ENCODE measurements at places on chromosomes 1 and 21. TPM values are rescaled to one million over a fixed set of nuclear protein-coding genes. Genes with fewer than 3 reads are reported as not detected.

DNA sequence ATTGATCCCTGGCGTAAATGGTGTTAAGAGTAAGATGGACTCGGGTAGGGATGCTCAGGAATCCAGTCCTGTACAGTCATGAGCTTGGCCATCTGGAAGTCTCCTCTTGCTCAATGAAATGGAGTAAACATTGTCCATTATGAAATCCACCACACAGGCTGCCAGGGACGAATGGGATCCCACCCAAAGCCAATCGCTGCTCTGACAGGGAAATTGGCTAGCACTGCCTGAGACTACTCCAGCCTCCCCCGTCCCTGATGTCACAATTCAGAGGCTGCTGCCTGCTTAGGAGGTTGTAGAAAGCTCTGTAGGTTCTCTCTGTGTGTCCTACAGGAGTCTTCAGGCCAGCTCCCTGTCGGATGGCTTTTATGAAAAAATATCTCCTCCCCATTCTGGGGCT is at the start of gene HSD11B1:
Gene HSD11B1, plus strand, starts transcription at position 263 of the 400 bp plus-strand sequence. Its CDS starts 97 bp downstream, at position 360.
- DNase-seq: no peak

DNA sequence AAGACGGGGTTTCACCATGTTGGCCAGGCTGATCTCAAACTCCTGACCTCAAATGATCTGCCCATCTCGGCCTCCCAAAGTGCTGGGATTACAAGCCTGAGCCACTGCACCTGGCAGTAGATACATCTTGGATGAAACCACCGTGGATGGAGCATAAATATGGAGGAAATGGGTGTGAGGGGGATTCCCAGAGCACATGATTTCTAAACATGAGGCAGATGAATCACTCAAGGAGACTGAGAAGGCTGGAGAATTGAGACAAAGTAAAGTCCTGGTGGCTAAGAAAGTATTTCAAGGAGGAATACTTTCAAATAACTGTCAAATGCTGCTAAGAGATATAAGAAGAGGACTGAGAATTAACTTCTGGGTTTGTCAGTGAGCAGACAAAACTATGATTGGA is 5.4 kb upstream of the PGBD5 start:
- DNase-seq: no peak

GRCh38 chr1:62142496-62142895 is 52.2 kb upstream of the L1TD1 start:
- no peak for DNase-seq

GRCh38 chr1:101284021-101284420 is 47.2 kb downstream of the S1PR1 start:
- DNase-seq: no peak

The ITSN1 gene
- polyA plus RNA-seq: 60.0 TPM

GRCh38 chr1:20875198-20875973 is 88.3 kb upstream of the HP1BP3 start:
- no peak for DNase-seq
